ENCODE measurements at places on chromosomes 12 and 14.

- DNase-seq, result no peak
Measured at GRCh38 chr12:71438670-71439361, 782 bp upstream of the LGR5 start.

GRCh38 chr12:52528641-52529143 lies 8.5 kb upstream of the KRT5 start:
- DNase-seq, result no peak

GRCh38 chr12:52275686-52276085 lies 1.2 kb downstream of the KRT86 start:
- no peak for DNase-seq

- no peak for DNase-seq
Measured at GRCh38 chr14:60639674-60640073, 9.6 kb downstream of the SIX1 start.

- DNase-seq, result no peak
Measured at GRCh38 chr12:38890102-38890855, 15.1 kb downstream of the CPNE8 start.

DNA sequence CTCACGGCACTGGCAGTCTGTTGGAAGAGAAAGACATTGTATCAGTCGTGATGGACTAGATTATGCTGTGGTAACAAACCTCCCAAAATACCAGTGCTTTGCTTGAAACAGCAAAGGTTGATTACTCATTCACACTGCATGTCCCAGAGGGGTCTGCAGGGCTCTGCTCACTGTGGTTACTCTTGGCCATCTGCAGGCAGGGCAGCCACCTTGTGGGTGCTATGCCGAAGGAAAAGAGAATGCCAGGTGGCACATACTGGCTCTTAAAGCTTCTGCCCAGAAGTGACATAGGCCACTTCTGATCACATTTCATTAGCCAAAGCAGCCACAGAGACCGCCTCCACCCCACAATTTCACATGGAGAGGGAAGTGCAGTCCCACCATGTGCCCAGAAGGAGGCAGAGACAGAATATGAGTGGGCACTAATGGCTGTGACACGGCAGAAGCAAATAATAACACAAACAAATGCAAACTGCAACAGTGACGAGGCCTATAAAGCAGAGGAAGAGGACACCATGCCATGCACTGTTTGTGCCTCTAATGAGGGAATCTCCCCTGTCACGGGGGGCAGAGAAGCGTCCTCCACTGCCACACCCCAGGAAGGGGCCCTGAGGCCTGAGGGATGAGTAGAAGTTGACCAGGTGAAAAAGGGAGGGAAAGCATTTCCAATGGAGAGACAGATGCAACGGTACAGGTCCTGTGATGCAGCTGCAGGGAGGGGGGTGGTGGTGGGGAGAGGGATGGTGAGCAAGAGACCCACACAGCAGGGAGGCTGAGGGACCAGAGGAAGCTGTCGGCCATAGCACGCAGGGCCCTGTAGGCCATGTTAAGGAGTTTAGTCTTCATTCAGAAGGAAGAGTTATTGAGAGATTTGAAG lies 51.7 kb upstream of the KICS2 start:
- no peak for DNase-seq

DNA sequence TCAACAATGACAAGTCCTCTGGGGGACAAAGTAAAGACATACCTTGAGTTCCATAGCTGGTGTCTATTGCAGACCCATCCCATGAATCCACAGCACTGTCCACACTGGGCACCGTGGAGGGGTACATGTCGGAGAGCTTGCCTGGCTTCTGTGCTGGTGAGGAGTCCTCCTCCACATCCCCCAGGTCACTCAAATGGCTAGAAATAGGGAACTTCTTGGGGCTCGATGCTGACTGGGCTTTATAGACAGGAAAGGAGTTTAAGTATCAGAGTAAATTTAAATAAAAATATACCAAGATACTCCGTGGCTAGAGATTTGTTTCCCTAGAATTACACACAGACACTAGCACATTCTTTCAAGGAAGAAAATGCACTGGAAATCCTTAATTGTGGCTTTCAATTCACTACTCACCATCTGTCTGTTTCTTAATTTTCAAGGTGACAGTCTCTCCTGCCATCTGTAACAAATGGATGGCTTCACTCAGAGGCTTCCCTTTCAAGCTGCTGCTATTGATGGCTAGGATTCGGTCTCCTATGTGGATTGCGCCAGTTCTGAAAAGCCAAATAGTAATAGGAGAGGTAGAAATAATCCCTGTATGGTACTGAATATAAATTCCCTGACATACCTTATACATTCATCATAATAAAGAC lies 90.1 kb downstream of the HELB start:
- DNase-seq, result no peak

DNA sequence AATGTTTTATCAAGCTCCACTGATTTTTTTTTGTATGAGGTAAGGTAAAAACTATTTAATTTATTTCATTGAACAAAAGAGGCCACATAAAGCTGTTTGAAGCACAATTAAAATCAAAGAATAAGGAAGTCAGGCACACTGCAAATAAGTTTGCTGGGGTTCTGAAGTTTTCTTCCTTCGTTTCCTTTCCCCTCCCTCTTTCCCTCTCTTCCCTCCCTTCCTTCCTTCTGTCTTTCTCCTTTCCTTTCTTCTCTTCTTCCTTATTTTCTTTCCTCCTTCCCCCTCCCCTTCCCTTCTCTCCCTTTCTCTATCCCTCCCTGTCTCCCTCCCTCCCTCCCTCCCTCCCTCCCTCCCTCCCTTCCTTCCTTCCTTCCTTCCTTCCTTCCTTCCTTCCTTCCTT lies 78.7 kb downstream of the ALX1 start:
- no peak for DNase-seq

DNA sequence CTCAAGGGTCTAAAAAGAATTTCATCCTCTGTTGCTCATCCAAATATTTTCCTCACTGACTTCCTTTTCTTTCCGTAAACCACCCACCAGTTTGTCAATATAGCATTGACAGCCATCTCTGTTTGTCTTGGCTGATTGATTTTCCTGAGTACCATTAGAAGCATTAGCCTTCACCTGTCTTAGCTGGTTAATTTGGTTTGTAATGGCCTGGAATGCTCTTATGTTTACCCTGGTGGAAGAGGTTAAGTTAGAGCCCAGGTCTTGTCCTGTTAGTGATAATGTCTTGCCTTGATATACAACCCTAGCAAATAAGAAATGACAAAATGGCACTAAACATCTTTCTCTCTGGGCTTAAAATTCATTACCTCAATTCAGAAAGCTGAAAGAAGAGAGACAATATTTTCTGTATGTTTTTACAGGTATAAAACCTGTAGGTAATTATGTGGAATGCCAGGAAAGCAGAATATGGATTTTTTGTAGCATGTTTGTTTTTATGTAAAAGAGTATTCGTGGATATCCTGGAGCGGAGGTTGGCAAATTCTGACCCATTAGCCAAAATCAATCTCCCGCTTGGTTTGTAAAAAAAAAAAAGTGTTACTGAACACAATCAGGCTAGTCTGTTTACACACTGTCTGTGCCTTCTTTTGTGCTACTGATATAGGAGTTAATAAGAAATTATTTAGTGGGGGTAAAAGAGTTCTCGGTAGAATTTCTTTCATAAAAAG lies 224.4 kb upstream of the DAAM1 start:
- DNase-seq, result no peak

DNA sequence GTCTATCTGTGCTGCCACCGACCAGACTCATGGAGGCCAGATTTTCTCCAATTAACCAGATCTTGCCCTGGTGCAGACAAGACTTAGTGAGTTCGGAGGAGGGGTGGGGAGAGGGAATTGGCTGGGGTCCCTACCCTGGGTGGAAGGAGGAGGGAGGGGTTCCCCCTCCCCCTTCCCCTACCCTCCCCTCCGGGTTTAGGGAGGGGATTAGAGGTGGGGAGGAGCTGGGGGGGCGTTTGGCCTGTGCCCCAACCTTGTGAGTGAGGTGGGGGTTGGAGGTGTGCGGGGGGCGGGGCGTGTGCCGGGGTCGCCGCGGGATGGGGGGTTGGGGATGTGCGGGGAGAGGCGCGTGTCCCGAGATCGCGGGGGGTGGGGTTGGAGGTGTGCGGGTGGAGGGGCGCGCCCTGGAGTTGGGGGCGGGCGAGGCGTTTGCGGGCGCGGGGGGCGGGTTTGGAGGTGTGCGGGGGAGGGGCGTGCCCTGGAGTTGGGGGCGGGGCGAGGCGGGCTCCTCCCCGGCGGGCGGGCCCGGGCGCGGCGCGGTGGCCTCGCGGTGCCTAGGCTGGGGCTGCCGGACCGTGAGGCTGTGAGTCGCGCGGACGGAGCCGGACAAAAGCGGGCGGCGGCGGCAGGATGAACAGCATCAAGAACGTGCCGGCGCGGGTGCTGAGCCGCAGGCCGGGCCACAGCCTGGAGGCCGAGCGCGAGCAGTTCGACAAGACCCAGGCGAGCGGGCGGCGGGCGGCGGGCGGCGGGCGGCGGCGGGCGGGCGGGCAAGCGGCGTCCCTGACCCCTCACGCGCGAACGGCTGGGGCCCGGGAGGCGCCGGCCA lies at the start of gene HIP1R:
TSS of gene HIP1R (plus strand) at position 537 of the 829 bp plus-strand sequence. CDS start at position 631, 94 bp downstream.
- no peak for DNase-seq

GRCh38 chr12:62233805-62234204 lies 26.4 kb upstream of the USP15 start:
- DNase-seq, result no peak

- no peak for DNase-seq
Measured at GRCh38 chr12:69619050-69619449, 8.3 kb upstream of the LRRC10 start.

- DNase-seq, result no peak
Measured at GRCh38 chr12:42130672-42131402, 13.8 kb downstream of the GXYLT1 start.

- DNase-seq, result no peak
Measured at GRCh38 chr12:103505371-103506236, 9.8 kb upstream of the C12orf42 start.

- peak; percentile 79 for DNase-seq
Measured at GRCh38 chr14:99534863-99535262, 53.7 kb downstream of the CCNK start.

DNA sequence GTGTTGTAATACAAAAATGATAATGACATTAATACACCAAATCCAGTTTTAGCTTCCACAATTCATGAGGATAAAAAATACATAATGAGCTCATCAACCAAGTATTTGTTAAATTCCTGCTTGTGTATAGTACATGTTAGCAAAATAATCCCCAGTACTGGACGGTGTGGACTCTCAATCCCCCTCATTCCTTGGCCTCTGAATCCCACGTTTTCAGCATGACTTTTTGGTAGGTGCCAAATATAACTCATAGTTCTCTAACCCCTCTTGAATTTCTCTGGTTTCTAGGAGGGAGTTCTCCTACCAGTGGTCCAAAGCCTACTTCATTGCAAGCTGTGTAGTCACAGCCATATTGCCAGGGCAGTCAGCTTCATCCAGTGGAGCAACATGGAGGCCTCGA lies 41.4 kb upstream of the EPS8 start:
- DNase-seq, result no peak

DNA sequence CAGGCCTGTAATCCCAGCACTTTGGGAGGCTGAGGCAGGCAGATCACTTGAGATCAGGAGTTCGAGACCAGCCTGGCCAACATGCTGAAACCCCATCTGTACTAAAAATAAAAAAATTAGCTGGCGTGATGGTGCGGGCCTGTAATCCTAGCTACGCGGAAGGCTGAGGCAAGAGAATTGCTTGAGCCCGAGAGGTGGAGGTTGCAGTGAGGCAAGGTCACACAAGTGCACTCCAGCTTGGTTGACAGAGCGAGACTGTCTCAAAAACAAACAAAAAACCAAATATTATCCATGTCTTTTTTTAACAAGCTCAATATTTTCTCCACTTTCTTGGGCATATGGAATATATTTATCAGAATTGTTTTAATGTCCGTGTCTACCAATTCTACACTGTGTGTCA lies 89.6 kb downstream of the LMNTD1 start:
- DNase-seq, result no peak

DNA sequence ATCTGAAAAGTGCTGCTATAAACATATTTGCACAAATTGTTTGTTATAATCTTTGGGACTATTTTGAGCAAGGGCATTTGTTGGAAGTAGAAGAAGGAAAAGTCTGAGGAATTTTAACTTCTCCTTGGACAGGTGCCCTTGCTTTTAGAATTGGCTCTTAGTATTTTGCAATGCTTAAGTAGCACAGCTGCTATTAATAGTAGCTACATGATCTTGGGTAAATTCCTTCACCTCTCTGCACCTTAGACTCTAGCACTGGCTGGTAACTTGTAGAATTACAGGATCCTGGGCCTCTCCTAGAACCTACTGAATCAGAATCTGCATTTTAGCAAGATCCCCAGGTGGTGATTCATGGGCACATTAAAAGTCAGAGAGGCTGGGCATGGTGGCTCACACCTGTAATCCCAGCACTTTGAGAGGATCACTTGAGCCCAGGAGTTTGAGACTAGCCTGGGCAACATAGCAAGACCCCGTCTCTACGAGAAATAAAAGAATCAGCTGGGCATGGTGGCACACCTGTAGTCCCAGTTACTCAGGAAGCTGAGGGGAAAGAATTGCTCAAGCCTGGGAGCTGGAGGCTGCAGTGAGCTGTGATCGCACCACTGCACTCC lies 10.8 kb upstream of the TMEM120B start:
- DNase-seq, result no peak

DNA sequence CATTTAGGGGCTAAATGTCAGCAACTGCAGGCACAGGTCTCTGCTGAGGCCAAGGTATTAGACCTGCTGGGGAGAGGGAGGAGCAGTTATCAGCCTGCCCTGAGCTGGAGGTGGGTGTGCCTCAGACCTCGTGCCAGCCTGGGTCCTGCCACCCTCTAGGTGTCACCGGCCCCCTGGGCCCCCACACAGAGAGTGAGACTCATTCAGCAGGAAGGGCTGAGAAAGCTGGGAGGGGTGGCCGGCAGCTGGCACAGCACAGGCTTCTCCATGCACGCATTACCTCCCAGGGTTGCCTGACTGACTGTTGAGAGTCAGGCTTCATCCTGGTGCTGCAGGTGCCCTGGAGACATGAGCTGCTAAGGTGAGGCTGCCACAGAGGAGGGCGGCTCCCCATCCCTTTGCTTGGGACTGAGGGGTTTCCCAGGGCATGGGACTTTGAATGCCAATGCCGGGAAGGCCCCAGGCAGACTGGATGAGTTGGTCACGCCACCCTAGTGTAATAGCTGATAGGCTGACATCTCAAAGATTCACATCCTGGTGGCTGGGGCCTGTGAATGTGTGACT lies 75.3 kb upstream of the C14orf180 start:
- peak; percentile 30 for DNase-seq

DNA sequence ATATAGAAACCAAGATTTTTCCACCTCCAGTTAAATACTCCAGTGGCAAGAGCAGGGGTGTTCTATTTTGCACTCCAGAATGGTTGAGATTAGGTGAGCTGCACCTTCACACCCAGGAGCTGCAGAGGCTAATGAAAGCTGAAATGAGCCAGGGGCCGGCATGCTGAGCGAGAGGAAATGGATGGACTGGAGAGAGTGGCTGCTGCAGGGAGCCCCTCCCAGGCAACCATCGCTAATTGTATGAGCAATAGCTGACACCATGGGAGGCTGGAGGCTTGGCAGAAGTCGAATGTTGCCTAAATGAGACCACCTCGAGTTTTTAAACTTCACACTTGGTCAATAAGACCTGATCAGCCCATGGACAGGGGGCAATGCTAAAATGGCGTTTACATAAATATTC lies 301.8 kb upstream of the TMPO start:
- DNase-seq, result no peak

DNA sequence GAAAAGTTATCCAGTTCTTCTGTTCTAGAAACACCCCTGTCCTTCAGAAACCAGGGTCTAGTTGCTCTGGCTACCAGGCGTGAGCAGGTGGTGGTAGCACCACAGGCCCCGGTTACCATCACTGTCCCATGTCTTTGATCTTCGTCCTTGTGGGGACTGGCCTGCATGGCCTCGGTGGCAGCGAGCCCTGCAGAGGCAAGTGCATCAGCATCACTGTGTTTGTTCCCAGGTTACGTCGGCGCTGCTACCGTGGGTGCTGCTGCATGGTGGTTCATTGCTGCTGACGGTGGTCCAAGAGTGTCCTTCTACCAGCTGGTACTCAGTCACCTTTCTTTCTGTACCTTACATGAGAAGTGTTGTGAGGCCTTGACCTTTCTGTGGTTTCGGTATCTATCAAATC lies 58.9 kb downstream of the ANAPC7 start:
- no peak for DNase-seq
